ENCODE measurements at places on chromosomes 12 and 14. TPM values are rescaled to one million over a fixed set of nuclear protein-coding genes. Genes with fewer than 3 reads are reported as not detected.

The THTPA gene
- total RNA-seq = 15.7 TPM

DNA sequence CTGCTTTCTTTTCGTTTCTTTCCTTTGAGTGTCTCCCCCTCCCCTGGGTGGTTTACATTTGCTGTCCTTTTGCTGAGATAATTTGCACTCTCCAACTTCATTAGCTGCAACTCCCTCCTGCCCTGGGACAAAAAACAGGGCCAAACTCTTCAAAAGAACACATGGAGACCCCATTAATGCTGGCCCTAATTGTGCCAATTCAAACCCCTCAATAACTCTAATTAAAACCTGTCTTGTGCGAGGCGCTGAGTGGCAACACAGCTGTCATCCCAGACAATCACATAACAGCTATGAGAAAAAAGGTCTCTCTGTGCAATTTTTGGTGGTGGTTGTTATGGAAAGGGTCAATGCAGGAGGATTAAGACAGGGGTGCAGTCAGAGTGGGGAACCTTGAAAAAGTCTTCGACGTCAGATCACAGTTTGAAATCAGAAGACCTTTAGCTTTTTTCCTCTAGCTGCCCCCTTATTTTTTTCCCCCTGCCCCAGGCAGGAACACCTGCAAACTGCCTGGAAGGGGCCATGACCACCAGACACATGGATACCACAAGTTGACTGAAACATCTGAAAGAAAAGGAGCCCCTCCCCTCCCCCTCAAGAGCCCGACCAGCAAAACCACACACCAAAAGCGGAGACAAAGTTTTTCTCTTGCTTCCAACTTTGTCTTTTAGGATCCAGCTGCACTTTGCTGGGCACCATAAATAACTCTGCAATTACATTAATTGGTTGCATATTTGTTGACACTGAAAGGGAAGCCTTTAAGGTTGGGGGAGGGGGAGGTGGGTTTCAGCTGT, 26.5 kb upstream of the SMOC1 start:
- no peak for DNase-seq

DNA sequence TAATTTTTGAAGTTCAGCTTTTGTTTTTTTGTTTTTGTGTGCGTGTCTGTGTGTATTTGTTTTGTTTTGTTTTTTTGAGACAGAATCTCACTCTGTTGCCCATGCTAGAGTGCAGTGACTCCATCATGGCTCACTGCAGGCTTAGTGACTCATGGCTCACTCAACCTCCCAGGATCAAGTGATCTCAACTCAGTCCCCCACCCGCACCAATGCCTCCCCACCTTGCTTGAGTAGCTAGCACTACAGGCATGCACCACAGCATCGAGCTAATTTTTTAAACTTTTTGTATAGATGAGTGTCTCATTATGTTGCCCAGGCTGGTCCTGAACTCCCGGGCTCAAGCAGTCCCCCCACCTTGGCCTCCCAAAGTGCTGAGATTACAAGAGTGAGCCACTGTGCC, 981.4 kb downstream of the BCL11B start:
- DNase-seq = no peak

GRCh38 chr12:69966839-69967238, 141.8 kb downstream of the MYRFL start:
- no peak for DNase-seq

The CLEC4C gene
- not detected for total RNA-seq

DNA sequence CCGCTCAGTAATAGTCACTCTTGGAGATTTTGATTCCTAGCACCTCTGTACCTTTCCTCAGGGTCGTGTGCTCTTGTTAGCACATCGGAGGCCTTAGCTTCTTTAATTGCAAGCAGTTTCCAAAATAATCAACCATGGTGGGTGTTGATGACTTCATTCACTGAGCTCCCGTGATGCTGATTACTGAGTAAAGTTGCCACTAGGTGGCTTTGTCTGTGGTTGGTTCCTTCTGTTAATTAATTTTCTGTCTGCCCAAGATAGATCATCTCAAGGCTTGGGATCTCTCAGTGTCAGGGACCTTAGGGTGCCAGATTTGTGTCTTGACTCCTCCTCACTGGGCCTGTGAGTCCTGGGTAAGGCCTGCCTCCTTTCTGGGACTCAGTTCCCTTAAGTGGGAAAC, 54.3 kb downstream of the PTPN11 start:
- no peak for DNase-seq

- DNase-seq = no peak
Observed at GRCh38 chr12:75848431-75848925, 183.1 kb downstream of the PHLDA1 start.

- no peak for DNase-seq
Observed at GRCh38 chr14:74737753-74738325, 24.9 kb downstream of the FCF1 start.

The CDKN1B gene
- total RNA-seq = 56.7 TPM

The P2RX2 gene
- total RNA-seq = not detected

DNA sequence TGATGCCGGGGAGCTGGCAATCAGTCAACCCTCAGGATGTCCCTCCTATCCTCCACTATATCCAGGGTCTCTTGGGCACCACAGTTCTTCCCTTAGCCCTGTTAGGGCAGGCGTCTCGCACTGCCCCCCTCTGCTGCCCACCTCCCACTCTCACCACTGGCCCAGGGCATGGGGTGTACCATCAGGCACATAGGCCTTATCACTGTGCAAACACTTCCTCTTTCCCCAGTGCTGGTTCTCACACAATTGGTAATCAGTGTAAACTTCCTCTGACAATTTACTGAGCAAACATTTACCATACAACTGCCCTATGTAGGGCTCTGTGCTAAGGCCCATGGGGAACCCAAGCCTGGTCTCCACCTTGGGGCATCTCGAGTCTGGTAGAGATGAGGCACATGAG, 20.1 kb upstream of the TMED10 start:
- no peak for DNase-seq

DNA sequence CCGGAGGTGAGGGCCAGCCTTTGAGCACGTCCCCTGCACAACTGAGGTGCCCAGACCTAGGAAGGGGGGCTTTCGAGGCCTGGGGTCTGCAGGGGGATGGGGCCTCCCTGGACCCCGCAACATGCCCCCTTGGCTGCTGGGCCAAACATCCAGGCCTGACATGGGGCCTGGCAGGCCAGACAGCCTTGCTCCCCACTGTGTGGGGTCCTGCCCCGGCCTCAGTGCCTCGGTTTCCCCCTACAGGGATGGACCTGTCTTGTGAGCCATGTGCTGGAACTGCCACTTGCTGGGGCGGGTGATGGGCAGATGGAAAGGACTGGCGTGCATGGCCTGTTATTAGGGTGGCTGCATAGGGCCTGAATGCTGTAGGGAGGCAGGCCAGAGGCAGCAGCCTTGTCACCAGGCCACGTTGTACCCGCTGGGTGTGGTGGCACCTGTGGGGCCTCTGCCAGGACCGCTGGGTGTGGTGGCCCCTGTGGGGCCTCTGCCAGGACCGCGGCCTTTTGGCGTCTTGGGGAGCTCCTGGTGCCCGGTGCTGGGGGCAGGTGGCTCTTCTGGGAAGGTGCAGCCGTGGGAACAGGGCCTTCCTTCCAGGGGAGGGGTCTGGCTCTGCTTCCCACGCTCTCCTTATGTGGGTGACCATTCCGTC, 20.4 kb downstream of the ASPG start:
- DNase-seq = no peak

- DNase-seq = no peak
Observed at GRCh38 chr12:66160704-66161103, 9.1 kb downstream of the TMBIM4 start.

GRCh38 chr12:91327889-91328288, 145.3 kb upstream of the DCN start:
- no peak for DNase-seq

GRCh38 chr14:73943083-73943482, 6.8 kb downstream of the FAM161B start:
- no peak for DNase-seq

- no peak for DNase-seq
Observed at GRCh38 chr14:90573385-90574105, 176.7 kb downstream of the CALM1 start.

GRCh38 chr12:120358412-120359100, 10.4 kb downstream of the MSI1 start:
- no peak for DNase-seq

The MYH7 gene
- total RNA-seq = not detected

The CCDC38 gene
- total RNA-seq = not detected

The ESRRB gene
- not detected for total RNA-seq

The HEATR5A gene
- 28.0 TPM for total RNA-seq

GRCh38 chr12:132407992-132408391, 78.6 kb upstream of the GALNT9 start:
- DNase-seq = no peak

The TAS2R14 gene
- total RNA-seq = 0.92 TPM

The TAS2R8 gene
- not detected for total RNA-seq

DNA sequence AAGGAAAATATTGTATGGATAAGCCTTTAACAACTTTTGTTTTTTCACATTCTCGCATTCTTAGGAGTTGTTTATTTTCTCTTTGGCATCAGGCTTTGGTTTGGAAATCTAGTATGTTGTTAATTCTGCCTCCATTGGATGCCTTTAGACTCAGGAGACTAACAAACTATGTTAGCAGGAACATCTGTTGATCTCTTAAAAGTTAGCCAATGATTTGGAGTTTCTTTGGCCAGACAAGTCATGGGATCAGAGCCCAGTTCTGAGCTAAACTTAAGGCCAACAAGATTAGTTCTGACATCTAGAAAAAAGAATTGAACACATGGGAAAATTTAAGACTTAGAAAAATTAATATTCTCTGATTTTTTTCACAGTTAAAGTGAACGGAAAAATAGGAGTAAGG, 35.3 kb upstream of the STRAP start:
- DNase-seq = no peak

Measured in pulmonary artery endothelial cell (primary cell).